ENCODE measurements at places on chromosomes 4 and X. TPM values are rescaled to one million over a fixed set of nuclear protein-coding genes. Genes with fewer than 3 reads are reported as not detected.

MAGEA1 gene
- total RNA-seq, result not detected

KLB gene
- not detected for total RNA-seq

C4orf50 gene
- 0.20 TPM for total RNA-seq

SPP1 gene
- total RNA-seq, result 1.4 TPM

GPRASP3 gene
- total RNA-seq, result 2.2 TPM

PUDP gene
- 22.8 TPM for total RNA-seq

CTAG1A gene
- total RNA-seq, result not detected

DOCK11 gene
- 58.1 TPM for total RNA-seq

All from spleen (tissue), 13 donors.